ENCODE measurements at places on chromosomes 2 and 18.
A peak's percentile ranks its signal among the peaks of the same experiment; 100 is the strongest.

DNA sequence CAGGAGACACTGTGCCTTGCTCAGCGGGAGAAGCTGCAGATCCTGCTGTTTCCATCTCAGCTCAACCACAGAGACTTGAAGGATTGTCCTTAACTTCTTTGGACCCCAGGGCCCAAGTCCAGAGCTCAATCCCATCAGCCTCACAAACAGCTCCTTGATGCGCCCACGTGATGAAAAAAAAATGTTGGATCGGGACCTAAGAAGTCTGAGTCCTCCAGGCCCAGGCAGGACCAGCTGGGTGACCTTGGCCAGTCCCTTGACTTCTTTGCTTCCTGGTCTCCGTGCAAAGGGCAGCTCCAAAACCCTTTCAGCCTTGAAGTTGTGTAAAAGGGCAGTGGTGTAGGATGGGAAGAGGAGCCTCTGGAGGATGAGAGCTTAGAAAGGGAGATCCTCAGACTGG is 175.5 kb downstream of the ZFP36L2 start:
- no peak for DNase-seq

DNA sequence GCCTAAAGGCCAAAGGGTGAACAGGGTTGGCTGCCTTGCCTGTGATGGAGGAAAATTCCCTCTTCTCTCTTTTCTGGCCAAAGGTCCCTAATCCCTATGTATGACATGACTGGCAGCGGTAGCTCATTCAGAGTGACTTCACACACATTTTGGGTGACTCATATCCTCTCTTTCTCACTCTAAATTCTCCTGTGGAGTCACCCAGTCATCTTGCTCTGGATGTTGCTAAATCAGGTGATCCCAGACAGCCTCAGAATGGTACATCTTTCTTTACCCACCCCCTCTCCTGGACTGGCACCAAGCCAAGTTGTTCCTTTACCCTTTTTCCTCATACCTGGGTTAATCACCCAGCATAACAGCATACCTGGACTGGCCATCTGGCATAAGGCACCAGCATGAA is 77.2 kb downstream of the NEURL3 start:
- peak; percentile 88 for DNase-seq

DNA sequence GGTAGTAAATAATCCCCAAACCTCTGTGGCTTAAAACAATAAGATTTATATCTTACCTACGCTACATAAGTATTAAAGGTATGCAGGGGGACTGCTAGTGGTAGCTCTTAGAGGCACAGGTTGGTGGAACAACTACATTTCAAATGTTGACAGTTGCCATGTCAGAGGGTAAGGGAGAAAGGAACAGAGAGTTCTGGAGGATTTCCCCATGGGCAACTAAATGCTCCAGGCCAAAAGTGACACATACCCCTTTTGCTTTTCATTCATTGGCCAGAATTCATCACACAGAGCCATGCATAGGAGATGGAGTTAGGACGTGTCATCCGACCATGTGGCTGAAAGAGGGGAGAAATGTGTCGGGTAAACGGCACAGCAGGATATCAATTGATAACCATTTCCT is 133.2 kb downstream of the NAPG start:
- no peak for DNase-seq

DNA sequence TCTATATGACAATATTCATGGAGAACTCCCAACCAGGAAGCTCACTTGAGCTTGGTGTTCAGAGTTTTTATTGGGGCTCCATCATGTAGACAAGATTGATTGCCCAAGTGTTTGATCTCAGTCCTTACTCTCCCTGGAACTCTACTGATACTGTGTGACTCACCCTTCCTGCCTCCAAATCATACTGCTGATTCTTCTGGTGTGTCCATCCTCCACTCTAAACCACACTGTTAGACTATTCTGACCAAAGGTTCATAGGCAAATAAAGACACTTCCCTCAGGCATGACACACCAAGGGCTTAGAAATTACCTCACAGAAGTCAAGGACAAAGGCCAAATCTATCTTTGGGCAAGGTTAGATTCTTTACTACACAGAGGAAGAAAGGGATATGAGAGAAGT is 107.9 kb upstream of the CDH20 start:
- peak; percentile 1 for DNase-seq

GRCh38 chr2:200796561-200796960 is 15.1 kb upstream of the BZW1 start:
- DNase-seq, result no peak

GRCh38 chr2:88022669-88022921 is 6.2 kb upstream of the RNU2-63P start:
- no peak for DNase-seq

DNA sequence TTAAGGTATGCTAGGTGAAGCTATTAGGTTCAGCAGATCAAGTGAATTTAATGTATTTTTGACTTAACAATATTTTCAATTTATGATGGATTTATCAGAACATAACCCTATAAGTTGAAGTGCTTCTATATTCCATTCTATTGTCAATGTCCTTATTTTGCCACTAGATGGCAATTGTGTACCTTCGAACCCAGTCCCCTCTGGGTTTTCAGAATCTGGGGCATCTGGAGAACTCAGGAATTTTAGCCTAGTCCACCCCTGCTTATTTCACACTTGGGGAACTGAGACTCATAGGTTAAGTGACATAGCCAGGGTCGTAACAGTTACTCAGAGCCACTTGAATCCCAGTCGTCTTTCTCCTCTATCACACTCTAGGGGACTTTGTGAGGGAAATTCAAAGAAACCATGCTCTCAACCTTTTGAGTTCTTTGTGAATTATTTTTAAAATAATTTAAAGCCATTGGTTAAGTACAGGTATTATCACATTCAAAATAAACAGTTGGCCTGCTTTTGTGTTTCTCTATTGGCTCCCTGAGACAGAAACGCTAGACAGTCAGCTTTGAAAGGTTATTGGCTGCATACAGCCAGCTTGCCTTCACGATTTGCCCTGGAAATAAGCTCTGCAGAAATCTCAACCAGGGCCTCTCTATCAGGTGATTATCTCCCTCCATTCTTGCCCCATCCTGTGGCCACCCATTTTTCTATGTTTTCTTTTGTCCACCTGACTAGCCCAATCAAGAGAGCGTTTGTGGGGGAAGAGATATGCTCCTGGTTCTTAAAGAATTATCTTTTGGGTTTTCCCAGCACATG is 145.0 kb downstream of the TTC27 start:
- peak; percentile 64 for DNase-seq

GRCh38 chr2:179336782-179337534 is 72.3 kb upstream of the SESTD1 start:
- DNase-seq, result peak; percentile 44

DNA sequence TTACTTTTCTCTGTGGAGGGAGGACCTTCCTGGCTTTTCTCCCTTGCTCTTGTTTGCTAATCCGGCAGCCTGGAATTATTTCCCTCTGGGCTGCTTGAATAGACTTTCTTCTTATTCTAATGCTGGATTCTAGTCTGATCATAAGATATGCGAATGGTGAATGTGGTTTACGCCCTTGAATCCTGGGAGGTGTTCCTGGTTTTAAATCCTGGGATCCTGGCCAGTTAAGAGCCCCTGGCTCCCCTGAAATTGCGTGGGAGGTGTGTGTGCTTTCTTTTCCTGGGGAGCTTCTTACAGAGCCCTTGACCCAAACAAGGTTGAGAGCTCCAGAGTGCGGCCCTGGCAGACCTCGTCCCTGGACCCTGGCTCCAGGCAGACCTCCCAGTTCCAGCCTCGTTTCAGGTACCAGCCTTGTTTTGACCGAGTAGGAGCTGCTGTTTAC is 2.8 kb downstream of the SH3BP4 start:
- DNase-seq, result peak; percentile 52

DNA sequence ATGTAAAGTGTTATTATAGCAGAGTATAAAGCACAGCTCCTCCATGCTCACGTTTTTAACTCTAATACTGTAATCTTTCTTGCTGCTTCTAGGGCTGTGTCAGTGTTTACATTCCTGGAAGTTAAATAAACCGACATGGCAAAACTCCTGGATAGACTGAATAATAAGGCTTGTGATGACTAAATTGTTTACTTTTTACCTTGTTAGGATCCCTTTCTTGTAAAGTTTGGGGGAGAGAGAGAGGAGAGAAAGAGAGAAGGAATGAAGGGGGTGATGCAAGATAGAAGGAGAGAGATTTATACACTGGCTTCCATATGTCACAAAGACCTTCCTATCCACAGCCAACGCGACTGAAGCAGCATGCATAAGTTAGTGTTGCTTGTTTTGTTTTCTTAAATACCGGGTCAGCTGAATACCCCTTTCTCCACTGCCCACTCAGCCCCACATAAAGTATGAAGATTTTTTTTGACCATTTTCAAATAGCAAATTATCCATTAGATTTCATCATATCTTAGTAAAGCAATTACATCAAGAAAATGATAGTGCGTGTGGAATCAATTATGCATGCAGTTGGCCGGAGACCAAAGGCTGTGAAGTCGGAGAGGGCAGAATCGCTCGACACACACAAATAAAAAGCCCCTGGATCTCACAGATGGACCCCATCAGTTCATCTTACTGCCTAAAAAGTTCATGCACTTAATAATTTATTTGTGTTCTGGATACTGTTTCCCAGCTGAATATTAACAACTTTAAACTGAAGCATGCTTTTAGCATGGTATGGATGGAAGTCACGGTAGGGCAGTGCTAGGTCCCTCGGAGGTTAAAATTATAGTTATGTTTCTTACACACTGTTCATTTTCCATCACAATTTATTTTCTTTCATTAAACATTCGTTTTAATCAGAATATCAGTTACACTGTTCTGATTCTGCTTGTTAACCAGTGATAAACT is 20.1 kb downstream of the BCL11A start:
- DNase-seq, result peak; percentile 82

DNA sequence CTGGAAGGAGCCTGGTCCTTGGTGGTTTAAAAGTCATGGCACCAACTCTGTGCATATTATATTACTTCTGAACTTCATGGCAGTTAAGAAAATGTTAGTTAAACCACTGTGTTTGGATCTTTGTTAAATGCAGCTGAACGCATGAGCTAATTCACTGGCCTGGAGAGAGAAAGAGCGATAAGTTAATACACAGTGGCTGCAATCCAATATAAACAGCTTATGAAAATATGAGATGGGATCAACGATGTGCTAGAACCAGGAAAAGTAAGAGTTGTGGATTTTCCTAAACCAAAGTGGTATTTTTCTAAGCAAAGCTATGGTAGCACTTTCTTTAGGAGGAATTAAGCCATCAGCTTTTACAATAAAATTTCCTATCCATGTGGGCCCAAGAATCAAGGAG is 326.7 kb downstream of the MTX2 start:
- peak; percentile 59 for DNase-seq

DNA sequence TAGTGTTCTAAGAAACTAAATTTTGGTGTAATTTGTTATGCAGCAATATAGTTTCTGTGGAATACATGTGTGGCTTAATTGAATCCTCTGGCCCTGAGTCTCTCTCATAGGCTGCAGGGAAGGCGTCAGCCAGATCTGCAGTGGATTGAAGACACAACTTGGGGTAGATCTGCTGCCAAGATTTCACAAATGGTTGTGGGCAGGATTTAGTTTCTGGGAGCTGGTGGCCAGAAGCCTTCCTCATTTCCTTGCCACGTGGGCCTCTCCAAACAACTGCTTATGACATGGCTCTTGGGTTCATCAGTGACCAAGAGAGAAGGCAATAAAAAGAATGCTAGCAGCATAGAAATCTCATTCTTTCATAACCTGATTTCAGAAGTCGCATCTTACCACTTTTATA is 28.2 kb downstream of the CCDC102B start:
- DNase-seq, result peak; percentile 18

DNA sequence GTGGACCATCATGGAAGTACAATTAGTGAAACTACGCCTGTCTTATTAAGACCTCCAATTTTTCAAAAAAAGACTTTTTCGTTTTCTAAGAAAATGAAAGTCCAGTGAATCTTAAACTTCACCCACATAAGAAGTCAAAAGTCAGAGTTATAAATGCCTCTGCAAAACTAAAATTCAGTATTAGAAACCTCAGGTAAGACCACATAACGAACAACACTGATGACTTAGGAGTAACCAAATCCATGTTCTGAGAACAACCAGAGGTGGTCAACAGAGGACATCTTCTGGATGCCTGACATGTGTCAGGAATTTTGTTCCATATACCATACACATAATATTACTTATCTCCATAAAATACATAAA is 62.4 kb downstream of the RPL31 start:
- no peak for DNase-seq

DNA sequence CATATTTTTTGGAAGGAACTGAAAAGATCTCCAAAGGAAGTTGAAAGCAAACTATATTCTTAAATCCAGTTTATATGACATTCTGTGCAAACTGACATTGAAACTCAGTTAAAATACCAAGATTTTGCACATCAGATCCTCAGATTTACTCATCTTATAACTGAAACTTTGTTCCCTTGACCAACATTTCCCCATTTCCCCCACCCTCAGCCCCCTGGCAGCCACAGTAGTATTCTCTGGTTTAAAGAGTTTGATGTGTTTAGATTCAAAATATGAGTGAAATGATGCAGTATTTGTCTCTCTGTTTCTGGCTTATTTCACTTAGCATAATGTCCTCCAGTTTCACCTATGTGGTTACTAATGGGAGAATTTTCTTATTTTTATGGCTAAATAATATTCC is 99.2 kb upstream of the ITGA4 start:
- DNase-seq, result no peak

- peak; percentile 71 for DNase-seq
Observed at GRCh38 chr18:39835303-39836030, 2119.6 kb upstream of the PIK3C3 start.

DNA sequence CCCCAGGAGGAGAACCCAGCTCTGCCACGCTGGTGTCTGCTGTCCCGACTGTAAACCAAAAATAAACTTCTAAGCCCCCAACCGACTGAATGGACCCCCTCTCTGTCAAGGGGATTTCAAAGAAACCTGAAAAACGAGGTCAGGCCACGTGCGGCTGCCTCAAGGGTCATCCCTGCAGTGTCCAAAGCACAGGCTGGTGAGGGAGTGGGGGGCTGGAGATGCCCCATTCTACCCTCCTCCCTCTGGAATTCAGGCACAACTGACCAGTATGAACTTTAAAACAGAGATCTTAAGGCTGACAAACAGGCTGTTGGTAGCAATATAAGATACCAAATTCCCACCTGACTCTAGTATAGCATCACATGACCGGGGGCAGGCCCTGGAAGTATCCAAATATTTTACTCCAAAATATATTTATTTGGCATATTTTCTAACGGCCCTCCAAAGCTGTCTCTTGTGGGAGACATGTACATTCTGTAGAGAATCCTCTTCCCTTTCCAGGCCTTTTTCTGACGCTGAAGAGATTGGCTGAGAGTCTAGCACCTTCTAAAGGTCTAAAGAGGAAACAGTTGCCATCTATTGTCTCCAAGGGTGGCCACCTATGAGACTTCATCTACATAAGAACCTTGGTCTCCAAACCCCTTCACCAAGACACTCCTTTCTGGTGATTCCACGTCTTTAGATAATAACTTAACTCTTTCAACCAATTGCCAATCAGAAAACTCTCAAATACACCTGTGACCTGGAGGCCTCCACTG is 40.4 kb upstream of the CTDP1 start:
- no peak for DNase-seq

DNA sequence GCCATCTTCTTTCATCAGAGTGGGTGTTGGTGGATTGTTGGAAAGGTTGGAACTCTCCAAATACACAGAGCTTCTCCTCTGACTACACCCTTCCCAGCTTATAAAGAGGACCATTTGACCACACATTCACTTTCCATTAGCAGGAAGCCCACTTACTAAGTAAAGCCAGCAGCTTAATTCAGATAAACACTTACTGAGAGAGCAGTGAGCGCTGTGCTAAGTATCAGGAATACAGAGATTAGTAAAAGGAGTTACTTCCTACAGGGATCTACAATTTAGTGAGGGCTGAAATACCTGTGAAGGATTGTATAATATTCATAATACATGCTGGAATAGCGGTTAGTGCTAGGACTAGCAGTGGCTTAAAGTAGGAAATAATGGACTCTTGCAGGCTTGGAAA is 343.0 kb downstream of the NYAP2 start:
- DNase-seq, result no peak

GRCh38 chr18:47679864-47680263 is 250.6 kb downstream of the SMAD2 start:
- no peak for DNase-seq
